ENCODE measurements at places on chromosomes 1 and 21. TPM values are rescaled to one million over a fixed set of nuclear protein-coding genes. Genes with fewer than 3 reads are reported as not detected.

The DDAH1 gene
- total RNA-seq: 113 TPM

The ELK4 gene
- total RNA-seq: 8.0 TPM

The POMGNT1 gene
- total RNA-seq: 2.9 TPM

The SLC22A15 gene
- 5.8 TPM for total RNA-seq

The LRRC38 gene
- not detected for total RNA-seq

The HRNR gene
- not detected for total RNA-seq

The EPHB2 gene
- 2.6 TPM for total RNA-seq

The USF1 gene
- total RNA-seq: 65.2 TPM
